HuH-7 (cell line): ENCODE measurements at places on chromosomes 12 and 14.
A peak's percentile ranks its signal among the peaks of the same experiment; 100 is the strongest.

DNA sequence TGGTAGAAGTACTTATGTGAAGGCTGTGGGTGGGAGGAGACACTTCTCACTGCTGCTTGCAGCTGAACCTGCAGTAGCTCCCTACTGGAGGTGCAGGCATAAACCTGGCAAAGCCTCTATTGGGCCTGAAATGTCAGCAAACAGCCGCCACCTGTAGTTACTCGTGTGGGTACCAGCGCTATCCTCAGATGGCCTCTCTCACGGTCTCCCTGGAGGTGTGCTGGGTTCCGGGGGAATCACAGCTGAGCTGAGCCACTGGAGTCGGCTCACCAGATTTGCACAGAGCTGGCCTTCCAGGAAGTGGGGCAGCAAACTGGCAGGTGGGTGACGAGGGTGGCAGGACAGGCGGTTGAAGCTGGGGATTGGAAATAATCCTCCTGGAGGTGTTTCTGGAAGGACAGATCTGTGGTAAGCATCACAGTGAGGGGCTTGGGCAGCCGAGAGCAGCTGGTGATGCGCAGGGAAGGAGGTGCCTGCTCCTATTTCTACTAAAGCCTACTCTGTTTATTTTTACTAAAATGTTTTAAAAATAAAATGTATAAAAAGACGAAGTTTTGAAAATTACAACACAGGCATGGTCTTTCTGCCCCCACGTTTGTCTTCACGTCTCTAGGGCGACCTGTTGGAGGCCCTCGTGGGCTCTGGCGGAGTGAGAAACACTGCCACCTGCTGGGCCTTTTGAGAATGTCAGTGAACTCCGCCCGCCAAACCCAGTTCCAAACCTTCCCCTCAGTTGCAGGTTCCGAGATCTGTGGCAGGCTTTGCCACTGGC, 67.8 kb upstream of the PLEKHG3 start:
- DNase-seq: peak; percentile 53

DNA sequence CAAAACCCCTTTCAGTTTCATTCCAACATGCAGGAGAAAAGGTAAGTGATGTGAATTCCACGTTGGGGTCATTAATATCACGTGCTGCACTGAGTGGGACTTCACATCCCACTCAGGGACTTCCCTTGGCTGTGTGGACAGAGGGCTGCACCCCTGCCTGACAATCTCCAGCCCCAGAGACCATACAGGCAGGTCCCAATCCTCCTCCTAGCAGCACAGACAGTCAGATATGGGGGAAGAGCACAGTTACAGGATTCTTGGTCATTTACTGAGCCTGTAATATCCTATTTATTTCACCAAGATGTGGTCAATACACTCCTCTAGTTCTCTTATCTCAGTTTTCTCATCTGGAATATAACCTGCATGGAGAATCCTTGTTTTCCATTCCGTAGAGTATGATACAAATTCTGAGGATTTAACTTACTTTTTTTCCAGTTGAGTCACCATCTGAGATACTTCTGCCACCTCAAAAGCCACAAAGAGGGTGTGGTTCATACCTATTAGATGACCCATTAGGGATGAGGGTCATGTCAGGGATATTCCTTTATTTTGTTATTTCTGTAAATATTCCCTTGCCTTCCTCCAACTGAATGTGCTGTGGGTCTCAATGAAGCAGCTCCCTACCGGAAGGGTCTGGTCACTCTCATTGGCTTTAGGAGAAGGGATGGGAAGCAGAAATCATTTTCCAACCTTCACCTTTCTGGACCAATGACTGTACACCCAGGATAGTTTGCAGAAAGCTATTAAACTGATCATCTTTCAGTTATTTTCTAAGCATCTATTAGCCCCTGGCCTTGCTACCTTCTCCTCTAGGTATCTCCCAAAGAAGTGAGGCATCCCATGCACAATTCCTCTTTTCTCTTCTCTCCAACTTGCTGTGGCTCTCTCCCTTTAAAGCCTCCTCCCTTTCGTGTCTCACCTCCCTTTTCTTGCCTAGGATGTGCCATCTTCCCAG, 43.0 kb upstream of the NTF3 start:
- no peak for DNase-seq

GRCh38 chr14:24036169-24036962, 15.4 kb upstream of the CARMIL3 start:
- DNase-seq: peak; percentile 79

- DNase-seq: no peak
Observed at GRCh38 chr14:54355698-54356097, 41.1 kb upstream of the CDKN3 start.

DNA sequence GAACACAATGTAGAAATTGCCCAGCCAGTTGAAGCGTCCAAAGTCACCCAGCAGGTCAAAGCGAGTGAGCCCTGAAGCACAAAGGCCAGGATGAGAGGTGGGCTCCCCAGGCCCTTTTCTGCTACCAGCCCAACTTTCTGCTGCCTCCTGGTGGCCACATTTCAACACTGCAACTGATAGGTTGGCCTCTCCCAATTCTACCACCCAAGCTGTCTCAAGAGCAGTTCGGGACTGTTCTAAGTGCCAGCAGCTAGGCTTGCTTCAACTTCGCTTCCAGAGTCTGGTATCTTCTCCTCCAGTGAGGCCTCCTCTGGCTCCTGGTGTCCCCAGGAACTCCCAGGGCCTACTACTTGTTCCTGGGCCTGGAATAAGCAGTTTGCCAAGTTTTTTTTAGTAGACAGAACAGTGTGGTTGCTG, 3.4 kb upstream of the DHH start:
- DNase-seq: peak; percentile 90

DNA sequence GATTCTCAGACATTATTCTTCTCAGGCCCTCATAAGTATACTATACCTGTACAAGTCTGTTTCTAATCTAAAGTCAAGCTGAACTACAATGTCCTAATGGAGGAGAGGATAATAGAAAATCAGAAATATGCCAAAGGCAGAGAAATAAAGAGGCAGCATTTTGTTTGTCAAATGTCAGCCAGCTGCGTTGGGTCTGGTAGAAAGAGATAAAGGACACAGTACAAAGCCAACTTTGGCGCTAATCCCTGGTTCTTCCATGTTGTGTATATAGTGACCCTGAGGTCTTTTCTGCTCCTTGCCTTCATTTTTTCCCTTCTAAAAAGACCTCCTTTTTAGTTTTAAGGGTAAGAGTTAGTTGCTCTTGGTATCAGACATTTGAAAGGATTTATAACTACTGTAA, 103.1 kb downstream of the PRICKLE1 start:
- no peak for DNase-seq

GRCh38 chr12:1790444-1790843, 29.9 kb upstream of the LRTM2 start:
- no peak for DNase-seq

DNA sequence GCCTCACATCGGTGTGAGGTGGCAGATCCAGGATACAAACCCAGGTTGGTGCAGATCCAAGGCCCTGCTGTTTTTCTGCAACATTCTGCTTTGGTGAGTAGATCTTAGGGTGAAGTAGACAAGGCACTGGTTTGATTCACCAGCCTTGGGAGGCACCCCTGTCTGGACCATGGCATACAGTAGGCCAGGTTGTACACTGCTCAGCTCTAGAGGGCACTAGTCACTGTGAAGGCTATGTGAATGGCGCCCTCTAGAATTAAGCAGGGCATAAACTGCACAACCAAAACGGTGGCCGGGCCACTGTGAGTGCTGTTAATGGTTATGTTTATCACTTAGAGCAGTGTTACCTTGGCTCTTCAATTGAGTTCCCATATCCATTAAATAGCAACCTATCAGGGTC, 280.6 kb upstream of the PWP1 start:
- DNase-seq: peak; percentile 34

- no peak for DNase-seq
Observed at GRCh38 chr14:77122526-77123125, 19.0 kb downstream of the ZDHHC22 start.

- no peak for DNase-seq
Observed at GRCh38 chr12:21453312-21453852, 15.9 kb downstream of the PYROXD1 start.

DNA sequence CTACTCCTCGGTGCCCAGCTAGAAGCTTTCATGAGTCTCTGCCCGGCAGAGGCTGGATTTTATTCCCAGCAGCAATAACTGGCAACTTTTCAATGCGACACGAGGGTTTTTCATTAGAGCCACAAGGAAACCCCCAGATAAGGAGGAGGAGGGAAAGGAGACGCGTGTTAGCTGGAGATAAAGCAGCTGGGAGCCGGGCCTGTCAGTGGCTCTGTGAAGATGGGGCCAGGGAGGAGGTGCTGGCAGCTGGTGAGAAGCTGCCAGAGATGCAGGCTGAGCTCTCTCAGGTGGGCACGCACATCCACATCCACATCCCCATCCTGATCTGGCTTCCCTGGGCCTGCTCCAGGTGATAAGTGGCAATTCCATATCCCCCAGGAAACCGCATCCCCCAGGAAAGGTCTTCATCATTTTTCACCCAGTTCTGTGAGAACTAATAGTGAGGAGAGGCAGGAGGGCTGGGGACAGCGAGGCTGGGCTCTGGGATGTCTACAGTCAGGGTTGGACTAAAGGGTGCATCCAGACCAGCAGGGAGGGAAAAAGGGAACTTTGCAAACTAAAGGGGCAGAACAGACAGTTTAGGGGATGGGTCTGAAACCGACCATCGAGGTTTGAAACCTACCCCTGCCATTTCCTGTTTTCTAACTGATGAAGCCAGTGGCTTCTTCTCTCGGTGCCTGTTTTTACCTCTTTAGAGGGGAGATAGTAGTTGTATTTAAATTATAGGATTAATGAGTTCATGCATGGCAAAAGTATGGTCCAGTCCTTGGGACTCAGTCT, 413.2 kb downstream of the DPF3 start:
- no peak for DNase-seq

DNA sequence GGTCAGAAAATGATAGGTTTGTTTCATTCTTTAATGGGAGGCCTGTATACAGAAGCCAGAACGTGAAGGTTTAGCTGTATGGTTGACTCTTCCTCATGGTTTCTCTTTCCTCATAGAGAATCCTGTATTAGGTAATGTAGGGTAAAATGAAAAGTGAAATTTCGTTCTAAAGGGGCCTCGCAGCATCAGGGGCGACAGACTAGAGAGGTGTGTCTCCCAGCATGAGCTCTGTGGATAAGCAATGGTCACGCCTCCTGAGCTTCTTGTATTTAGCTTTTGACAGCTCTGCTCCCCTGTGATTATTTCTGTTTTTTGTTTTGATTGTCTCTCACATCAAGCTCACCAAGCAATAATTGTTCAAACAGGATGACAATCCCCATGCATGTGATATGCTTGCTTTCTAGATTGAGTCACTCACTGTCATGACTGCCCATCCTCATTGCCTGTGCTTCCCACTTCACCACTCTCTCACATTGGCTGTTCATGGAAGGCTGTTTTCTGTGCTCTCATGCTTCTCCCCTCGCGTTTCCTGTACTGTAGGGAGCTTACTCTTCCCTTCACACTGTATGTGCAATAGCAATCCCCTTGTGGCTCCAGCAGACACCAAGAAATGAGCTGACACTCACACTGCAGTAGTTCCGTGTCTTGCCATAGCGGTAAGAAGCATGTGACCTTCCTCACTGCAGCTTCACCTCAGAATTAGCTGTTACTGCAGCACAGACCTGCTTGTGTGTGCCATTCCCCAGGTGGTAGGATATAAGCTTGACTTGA, 44.0 kb downstream of the RAD52 start:
- no peak for DNase-seq

- DNase-seq: no peak
Observed at GRCh38 chr14:67461341-67461985, 27.1 kb downstream of the TMEM229B start.

GRCh38 chr12:6424008-6424347, 20.8 kb upstream of the CD27 start:
- no peak for DNase-seq

DNA sequence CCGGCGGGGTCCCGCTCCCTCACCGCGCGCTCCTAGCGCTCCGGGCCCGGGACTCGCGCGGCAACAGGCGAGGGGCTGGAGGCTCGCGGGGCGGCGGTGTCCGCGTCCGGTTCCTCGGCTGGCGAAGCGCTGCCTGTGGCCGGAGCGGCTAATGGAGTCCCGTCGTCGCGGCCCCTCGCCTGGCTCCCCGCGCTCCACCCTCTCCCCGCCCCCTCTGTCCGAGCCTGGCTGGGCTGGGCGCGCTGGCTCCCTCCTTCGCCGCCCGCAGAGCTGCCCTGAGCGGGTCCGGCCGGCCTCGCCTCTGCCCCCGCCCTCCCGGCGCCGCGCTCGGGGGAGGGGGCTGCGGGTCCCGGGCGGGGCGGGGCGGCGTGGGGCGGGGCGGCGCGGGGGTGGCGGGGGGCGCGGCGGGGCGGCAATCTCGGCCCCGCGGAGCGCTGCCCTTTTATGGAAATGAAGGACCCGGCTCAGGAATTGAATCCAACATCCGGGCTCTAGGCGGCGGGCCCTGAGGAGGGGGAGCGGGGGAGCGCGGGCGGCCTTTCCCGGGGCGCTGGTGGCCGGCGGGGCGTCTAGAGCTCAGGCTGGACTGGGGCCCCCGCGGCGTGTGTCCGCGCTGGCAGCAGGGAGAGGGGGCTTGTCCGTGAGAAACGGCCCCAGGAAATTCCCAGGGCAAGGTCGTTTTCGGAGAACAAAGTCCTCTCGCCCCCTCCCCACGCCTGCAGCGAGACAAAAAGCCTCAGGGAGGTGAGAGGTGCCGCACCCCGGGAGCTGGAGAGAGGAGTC, at the start of gene FERMT2:
Gene FERMT2 (minus strand): TSS at position 153 of the 783 bp plus-strand sequence. CDS start 482 bp downstream, outside the sequence.
- DNase-seq: peak; percentile 66

DNA sequence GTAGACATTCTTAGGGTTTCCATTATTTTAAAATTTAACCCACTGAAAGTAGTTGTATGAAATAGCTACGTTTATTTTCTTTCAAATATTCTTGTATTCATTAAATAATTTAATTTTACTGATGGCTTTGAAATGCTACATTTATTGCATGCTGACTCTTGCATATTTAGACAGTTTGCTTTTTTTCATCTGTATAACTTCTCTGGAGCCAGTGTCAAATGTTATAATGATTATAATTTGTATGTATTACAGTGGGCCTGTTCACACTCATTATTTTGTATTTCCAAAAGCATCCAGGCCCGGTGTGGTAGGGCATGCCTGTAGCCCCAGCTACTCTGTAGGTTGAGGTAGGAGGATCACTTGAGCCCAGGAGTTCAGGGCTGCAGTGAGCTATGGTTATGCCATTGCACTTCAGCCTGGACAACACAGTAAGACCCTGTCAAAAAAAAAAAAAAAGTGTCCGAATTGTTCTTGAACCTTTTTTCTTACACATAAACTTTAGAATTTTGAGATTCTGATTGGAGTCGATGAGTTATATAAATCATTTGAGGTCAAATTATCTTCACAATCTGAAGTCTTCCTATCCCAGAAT, 905 bp downstream of the ZNF84 start:
- no peak for DNase-seq
